Frontal cortex (tissue), 4 donors: ENCODE measurements at places on chromosomes 1 and 21.
A peak's percentile ranks its signal among the peaks of the same experiment; 100 is the strongest.

- DNase-seq: no peak
Observed at GRCh38 chr1:226937940-226938725, 2.0 kb upstream of the COQ8A start.

DNA sequence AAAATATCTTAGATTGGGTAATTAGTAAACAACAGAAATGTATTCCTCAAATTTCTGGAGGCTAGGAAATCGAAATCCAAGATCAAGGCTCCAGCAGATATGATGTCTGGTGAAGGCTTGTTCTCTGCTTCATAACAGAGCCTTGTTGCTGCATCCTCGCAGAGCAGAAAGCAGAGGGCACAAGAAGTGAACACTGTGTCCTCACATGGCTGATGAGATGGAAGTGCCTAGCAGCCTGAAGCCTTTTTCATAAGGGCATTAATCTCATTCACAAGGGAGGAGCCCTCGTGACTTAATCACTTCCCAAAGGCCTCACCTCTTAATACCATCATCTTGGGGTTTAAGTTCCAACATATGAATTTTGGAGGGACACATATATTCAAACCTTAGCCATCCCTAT, 77.2 kb upstream of the FOXD3 start:
- no peak for DNase-seq

- peak; percentile 79 for DNase-seq
Observed at GRCh38 chr1:236685917-236686814, at the start of gene ACTN2. TSS of gene ACTN2 (plus strand) at chr1:236686499. CDS start at chr1:236686674, 175 bp downstream.

DNA sequence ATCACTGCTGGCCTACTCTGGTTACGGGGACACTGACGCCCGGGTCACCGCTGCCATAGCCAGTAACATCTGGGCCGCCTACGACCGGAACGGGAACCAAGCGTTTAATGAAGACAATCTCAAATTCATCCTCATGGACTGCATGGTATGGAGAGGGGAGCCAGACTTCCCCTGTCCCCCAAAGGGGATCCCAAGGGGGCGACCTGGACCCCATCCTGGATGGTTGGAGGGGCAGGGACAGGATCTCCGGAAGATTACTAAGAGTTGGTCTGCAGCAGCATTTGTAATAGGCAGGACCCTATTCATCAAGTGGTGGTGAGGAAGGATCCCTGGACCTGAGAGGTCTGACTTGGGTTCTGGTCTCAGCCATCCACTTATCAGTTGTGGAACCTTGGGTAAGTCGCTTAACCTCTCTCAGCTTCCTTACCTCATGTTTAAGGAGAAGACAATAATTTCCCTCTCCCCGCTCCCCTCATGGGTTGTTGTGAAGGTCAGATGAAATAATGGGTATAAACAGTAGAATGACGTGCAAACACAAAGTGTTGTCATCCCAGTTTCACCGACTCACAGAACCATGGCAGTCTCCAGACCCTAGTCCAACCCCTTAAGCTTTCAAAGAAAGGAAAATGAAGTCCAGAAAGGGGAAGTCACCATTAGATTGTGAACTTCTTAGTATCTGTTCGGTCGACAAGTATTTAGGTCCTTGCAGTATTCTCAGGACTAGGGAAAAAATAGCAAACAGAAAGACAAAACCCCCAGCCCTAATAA, 883 bp downstream of the LAMTOR2 start:
- no peak for DNase-seq

DNA sequence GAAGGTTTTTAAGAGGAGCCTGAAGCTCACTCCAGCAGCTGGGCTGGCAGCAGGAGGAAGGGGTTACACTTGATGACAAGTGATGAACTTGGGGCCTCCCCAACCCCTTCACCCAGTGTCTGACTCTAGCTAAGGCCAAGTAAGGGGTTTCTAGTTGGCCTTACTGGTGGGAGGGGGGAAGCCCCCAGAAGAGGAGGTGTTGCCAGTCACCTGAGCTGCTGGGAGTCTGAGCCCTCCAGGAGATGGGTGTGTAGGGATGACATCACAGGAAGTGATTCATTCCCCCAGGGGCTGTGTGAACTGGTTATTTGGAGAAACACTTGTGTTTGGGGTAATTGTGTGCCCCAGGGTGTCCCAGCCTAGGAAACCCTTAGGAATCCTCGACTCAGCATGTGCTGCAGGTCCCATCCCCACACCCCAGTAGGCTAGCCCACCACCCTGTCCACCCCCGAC, 3.1 kb downstream of the PADI1 start:
- no peak for DNase-seq

DNA sequence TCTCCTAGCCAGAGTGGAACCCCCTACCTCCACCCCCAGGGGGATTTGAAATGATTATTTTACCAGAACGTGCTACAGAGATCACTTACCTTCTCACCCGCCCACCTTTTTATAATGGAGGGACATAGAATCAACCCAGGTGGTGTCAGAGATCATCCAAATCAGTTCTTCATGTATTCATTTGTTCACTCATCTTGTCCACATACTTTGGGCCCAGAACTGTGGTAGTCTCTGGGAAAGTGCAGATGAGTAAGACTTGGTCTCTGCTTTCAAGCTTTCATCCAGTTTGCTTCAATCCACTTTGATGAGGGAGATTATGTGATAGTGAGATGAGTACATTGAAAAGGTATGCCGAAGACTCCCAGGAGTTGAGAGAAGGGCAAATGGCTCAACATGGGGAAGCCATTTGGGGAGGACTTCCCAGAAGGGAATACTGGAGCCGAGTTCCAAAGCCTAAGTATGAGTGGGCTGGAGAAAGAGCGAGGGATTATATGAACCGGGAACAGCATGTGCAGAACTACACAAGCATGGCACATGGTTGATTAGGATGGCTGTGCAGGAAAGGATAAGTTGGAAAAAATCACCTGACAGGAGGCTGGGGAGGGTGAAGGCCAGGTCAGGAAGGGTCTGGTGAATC, 1.9 kb downstream of the FGGY start:
- DNase-seq: no peak

DNA sequence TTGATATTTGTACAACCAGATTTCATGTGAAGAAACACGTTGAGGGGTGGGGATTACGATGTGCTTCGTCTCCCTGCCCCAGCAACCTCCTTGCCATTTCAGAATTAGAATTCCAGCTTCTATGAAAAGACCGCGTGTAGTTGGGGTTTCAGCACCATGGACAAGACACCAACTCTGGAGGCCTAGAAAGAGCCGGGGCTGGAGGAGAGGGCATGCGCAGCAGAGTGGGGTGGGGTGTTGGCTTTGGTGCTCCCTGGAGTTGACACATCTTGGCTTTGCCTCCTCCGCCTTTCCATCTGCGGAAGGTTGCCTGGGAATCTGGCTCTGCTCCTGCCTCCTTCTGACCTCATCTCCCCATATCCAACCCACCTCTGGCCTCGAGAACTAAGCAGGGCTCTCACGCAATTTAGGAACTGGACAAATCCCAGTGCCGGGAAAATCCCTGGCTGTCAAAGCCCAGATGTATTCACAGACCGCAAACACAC, 11.8 kb downstream of the HTR6 start:
- DNase-seq: peak; percentile 48

- no peak for DNase-seq
Observed at GRCh38 chr21:24671901-24672300, 935.4 kb downstream of the MRPL39 start.

DNA sequence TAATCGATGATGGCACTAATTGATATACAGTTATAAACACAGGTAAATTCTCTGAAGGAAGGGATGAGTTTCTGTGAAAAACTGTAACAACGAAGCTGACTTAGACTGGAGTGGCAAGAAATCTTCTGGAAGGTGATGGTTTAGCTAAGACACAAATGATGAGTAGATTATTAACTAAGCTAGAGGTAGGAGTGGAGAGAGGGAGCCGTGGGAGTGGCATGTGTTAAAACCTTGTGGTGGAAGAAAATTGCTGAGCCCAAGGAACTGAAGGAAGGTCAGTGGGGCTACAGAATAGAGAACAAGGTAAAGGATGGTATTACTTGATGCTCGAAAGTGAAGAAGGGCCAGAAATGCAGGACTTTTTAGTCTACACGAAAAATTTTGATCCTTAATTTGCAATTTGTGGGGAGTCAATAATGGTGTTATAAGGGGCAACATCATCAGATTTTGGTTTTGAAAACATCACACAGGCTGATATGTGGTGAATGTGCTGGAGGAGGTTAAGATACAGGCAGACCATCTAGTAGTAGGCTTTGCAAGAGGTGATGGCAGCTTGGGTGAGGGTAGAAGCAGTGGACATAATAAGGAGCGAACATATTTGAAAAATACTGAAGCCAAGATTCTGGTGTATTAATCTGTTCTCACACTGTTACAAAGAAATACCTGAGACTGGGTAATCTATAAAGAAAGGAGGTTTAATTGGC, 93.8 kb downstream of the S1PR1 start:
- DNase-seq: no peak

- no peak for DNase-seq
Observed at GRCh38 chr1:241775021-241775420, 73.0 kb upstream of the EXO1 start.

DNA sequence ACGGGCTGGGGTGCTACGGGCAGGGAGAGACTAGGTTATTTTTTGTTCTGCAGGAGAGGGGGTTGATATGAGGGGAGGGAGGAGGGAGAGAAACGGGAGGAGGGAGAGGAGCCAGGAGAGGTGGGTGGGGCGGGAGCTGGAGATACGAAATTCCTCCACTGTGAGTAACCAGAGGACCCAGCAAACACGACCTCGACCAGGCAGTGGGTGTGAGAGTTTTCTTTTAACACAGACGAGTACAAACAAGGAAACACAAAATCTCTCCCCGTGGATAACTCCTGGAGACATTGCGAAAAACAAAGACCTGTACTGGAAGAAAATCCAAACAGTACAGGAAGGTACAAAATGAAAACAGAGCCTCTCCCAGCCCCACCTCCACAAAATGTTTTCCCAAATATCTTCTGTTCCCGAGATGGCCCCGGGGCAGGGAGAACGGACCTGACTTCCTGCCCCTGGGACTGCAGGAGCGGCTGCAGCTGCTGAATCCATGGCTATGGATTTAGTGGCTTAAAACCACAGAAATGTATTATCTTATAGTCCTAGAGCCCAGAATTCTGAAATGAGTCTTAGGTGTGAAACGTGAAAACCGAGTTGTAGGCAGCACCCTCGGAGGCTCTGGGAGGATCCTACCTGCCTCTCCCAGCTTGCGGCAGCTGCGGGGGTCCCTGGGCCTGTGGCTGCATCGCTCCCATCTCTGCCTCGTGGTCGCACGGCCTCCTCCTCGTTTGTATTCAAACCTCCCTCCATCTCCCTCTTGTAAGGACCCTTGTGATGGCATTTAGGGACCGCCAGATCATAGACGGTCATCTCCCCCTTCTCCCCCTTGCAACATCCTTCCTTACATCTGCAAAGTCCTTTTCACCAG, 82.2 kb downstream of the RIPK4 start:
- no peak for DNase-seq

- no peak for DNase-seq
Observed at GRCh38 chr1:71222668-71223067, 141.8 kb upstream of the ZRANB2 start.

DNA sequence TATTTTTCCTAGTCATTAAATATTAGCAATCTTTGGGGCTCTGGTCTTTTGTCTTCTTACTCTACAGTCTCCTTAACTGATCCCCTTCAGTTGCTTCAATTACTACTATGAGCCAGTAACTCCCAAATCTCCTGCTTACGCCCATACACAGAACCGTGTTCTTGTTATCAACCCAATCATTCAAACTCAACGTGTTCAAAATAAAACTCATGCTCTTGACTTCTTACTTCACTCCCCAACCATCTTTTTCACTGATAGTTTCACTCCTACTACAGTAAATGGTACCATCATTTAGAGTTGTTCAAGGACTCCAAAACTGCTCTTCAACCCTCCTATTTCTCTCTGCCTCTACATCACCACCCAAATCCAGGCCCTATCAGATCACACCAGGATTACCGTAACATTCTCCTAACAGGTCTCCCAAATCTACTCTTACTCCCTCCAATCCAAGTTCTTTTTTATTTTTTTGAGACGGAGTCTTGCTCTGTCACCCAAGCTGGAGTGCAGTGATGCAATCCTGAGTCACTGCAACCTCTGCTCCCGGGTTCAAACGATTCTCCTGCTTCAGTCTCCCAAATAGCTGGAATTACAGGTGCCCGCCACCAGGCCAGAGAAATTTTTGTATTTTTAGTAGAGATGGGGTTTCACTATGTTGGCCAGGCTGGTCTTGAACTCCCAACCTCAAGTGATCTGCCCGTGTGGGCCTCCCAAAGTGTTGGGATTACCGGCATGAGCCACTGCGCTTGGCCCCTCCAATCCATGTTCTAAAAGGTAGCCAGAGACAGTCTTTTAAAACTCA, 3.0 kb downstream of the YARS1 start:
- no peak for DNase-seq

DNA sequence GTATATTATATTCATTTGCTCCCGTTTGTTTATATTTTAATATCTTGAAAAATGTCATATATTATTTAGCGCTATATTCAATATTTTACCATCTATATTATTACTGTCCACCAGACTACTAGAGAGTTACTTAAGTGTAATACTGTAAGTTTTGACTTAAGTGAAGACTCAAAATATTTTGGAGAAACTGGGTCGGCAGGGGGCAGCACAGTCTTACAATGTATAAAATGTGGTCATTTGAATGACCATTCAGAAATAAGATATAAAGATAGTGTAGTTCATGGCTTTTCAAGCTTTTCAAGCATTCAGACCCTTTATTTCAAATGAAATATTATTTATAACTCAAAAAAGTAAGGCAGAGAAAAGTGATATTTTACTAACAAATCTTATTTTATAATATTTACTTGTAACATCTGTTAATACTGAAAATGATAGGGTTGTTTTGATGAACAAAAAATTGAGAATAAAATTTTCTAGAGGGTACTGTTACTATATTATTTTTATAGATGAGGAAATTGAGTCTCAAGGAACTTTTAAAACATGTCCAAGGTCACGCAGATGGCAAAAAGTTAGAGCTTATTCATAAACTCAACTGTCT, 89.0 kb upstream of the SERTAD4 start:
- DNase-seq: peak; percentile 10
